ENCODE measurements at places on chromosomes 13 and 19. TPM values are rescaled to one million over a fixed set of nuclear protein-coding genes. Genes with fewer than 3 reads are reported as not detected.

GRCh38 chr13:85405316-85405897 is 393.8 kb downstream of the SLITRK6 start:
- H3K4me1 ChIP-seq: no peaks in the 10 kb centered on the region
- H3K4me3 ChIP-seq: no peak overlapping the region
- DNase-seq: no peak
- no peaks in the 10 kb centered on the region for H3K36me3 ChIP-seq

TLE2 gene
- total RNA-seq: 6.3 TPM

GRCh38 chr19:38389101-38389925 is 816 bp downstream of the SPRED3 start:
- peak overlapping the region; percentile 75 for H3K4me3 ChIP-seq
- H3K27ac ChIP-seq: peak overlapping the region; percentile 68
- DNase-seq: peak; percentile 32
- H3K36me3 ChIP-seq: peaks cover 16% of the 10 kb centered on the region
- peaks cover 20% of the 10 kb centered on the region for H3K27me3 ChIP-seq
- peaks cover 34% of the 10 kb centered on the region for H3K4me1 ChIP-seq

DNA sequence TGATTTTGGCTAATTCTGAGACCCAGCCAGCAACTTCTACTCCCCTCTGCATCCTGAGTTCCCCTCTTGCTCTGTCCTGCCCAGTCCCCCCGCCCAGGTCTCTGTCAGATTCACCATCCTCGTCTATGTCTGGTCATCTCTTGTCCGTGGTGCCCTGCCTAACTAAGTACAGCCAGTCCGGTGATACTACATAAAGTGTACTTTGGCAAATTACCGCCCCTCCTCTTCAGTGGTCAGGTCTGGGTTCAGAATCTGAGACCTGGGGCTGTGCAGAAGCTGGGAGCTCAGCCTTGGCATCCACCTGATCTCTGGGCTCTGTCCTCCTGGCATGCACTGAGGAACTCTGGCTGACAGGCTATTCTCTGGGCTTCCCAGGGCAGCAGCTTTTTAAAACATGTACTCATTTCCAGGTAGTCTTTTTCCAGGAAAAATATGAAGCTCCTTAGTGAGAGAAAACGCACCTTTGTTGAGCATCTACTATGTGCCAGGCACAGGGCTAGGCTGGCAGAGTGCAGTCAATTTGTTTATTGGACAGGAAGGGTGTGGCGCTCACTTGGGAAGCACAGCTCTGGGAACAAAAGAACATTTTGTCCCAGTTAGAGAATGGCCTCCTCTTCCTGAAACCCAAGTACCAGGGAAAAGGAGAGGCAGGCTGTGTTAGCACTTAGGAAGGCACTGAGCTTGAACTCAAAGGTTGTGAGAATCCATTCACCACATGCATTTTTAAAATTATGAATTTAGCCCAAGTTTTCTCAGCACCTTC is 88.9 kb downstream of the TSHZ3 start:
- H3K4me1 ChIP-seq: peaks cover 3% of the 10 kb centered on the region
- peaks cover 15% of the 10 kb centered on the region for H3K27me3 ChIP-seq

DMPK gene
- 15.0 TPM for total RNA-seq
